ENCODE measurements at places on chromosomes 7 and 10.

- no peak for DNase-seq
Observed at GRCh38 chr10:33233221-33233620, 101.2 kb downstream of the NRP1 start.

GRCh38 chr7:129853661-129854268 is 99.0 kb downstream of the UBE2H start:
- no peak for DNase-seq

DNA sequence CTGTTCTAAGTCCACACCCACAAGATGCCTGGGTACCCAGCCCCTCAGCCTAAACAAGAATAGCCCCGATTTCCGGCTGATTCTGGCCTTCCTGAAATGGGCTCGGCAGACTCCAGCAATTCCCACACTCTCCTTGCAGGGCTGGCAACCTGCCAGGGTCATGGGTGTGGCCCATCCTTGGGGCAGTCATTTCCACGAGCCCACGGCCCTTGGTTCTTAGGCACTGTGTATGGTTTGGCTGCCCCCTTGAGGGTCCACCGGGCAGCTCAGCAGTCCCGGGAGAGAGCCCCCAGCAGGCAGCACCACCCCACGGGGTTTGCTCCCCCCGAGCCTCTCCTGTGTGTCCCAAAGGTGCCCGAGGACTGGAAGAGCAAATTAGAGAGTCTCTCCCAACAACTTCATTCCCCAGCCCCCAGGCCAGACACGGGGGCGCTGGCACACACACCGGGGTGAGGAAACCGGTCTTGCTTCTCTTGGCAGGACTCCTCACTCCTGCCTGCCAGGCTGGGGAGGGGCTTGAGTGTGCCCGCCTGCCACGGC is 142.2 kb downstream of the EMX2 start:
- DNase-seq = no peak

DNA sequence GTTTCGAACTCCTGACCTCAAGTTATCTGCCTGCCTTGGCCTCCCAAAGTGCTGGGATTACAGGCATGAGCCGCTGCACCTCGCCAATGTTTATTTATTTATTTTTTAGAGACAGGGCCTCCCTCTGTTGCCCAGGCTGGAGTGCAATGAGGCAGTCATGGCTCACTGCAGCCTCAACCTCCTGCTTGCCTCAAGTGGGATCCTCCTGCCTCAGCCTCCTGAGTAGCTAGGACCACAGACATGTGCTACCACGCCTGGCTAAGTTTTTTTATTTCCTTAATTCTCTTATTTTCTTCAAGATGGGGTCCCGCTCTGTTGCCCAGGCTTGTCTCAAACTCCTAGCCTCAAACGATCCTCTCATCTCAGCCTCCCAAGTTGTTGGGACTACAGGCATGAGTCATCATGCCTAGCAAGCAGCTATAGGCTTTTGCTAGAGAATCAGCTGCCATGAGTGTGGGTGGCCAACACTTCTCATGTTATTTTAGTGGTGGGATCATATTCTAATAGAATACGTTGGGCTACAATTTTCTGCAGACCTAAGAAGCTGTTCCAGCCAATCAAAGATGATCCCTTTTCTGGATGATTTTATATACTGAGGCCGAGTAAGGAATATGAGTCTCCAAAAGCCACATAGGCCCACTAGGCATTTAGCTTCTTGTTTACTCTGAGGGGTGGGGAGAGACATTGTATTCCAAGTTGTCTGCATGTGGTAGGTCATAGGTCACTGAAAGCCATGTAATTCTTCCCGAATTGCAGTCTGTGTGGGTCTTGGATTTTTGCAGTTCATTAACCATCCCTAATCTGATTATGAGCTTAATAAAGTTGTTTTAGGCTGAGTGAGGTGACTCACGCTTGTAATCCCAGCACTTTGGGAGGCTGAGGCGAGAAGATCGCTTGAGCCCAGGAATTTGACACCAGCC is 7.6 kb upstream of the TMEM248 start:
- DNase-seq = no peak

DNA sequence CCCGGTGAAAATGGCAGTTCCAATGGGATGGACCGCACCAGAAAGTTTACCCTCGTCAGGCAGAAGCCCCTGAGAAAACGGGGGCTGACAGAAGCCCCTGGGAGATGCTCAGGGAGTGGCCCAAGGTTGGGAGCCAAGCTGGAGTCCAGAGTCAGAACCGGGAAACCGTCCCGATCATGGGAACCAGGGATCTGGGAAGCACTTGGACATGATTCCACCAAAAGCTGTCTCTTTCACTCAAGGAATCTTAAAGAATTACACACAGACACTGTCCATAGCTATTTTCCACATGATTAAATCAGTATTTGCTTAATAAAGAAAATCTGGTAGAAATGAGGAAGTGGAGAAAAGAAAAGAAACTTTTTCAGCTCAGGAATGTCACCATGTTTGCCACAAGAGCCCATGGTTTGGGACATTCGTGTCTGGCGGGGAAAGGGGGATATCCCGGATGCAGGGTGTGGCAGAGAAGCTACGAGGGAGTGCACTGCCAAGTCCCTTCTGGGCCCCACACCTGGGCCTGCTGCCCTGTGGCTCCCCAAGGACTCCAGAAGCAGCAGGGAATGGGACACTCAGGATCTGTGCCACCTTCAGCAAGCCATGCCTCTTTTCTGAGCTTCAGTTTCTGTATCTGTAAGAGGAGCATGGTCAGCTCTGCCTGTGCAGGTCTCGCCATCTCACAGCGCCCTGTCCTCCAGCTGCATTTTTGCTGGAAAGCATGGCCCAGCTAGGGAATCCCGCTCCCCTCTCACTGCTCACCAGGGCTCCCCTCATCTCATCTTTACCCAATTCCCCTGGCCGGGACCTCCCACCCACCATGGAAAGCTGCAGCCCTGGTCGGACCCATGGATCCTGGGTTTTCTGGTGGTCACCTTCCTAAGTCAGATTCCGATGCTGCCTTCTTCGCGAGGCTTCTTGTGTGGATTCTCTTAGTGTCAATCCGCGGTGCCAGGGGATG is 225.1 kb upstream of the GRB10 start:
- DNase-seq = no peak

- DNase-seq = no peak
Observed at GRCh38 chr10:3131098-3131497, 41.5 kb downstream of the PITRM1 start.

GRCh38 chr10:99630991-99631390 is 10.8 kb upstream of the SLC25A28 start:
- DNase-seq = no peak

GRCh38 chr7:7670490-7670889 is 29.9 kb downstream of the UMAD1 start:
- no peak for DNase-seq

DNA sequence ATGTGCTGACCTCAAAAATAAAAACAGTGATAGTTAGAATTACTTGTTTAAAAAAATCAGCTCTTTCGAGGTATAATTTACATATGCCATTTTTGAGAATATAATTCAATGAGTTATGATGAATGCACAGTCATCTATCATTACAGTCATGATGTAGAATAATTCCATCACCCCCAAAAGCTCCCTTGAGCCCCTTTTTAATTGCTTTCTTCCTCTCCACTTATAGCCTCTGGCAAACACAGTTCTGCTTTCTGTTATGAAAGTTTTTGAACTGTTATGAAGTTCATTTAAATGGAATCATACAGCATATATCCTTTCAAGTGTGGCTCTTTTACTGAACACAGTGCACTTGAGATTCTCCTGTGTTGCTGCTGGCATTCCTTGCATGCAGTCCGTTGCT is 41.4 kb downstream of the PRTFDC1 start:
- no peak for DNase-seq

- DNase-seq = no peak
Observed at GRCh38 chr7:158695726-158696452, 8.7 kb downstream of the NCAPG2 start.

GRCh38 chr10:110775020-110775375 is 96.7 kb upstream of the PDCD4 start:
- no peak for DNase-seq

DNA sequence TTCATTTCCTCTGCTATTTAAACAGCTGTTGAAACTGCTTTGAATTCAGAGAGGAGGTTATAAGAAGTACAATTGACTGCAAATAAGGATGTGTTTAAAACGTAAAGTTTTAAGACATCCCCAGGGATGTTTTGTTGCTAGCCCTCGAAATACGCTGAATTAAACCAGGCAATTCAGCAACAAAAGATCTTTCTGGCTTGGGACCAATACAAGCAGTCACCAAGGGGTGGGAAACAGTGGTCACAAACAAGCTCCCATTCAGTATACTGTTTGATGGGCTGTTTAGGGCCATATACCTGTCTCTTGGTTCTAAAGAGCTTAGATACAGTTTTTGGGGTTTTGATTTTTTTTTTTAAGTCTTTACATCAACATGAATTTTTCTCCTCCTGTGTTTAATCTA is 446.3 kb upstream of the POT1 start:
- DNase-seq = no peak

GRCh38 chr10:89550509-89550908 is 15.1 kb upstream of the SLC16A12 start:
- no peak for DNase-seq

DNA sequence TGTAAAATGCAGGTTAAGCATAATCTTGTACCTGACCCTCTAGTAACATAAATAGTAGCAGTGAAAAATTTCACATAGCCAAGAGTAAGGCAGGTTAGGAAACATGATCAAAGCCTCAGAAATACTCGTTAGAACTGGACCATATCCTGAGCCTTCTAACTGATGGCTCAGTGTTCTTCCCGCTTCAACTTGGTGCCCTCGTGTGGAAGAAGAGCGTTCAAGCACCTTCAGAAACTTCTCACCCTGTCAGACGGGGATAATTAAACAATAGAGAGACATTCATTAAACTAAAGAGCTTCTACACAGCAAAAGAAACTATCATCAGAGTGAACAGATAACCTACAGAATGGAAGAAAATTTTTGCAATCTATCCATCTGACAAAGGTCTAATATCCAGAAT is 124.5 kb downstream of the MYOF start:
- no peak for DNase-seq

DNA sequence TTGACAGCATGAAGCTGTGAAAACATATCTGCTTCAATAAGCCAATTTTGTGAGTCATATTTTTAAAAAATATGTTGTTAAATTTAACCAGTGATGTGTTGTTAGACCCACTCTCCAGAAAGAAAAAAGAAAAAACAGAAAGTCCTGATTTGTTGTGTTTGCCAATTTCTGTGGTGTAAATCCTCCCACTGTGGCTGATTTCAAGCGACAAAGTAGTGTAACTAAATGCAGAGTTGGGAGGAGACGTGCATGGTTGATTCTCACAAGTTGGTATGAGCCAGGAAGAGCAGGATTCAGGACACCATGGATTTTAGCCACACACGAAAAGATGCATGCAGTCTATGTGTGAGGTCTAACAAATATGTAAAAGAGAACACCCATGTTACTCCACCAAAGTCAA is 139.1 kb downstream of the CCDC3 start:
- DNase-seq = no peak

DNA sequence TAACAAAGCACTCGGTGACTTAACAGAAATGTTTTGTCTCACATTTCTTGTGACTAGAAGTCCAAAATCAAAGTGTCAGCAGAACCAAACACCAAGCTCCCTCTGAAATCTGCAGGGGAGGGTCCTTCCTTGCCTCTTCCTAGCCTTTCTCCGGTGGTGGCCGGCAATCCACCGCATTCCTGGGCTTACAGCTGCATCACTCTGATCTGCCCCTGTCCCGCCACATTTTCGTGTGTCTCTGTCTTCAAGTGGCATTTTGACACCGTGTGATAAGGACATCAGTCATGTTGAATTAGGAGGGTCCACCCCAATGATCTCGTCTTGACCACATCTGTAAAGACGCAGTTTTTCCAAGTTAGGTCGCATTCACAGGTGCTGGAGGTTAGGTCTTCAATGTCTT is 30.5 kb upstream of the TOMM7 start:
- DNase-seq = no peak

GRCh38 chr10:52706332-52707070 is 66.1 kb downstream of the MBL2 start:
- DNase-seq = no peak

- no peak for DNase-seq
Observed at GRCh38 chr10:1213252-1214070, 157.3 kb downstream of the WDR37 start.

Measured in activated CD4-positive, CD25-positive, alpha-beta regulatory T cell treated with anti-CD3 and anti-CD28 coated beads, Interleukin-2, amount 50 U/mL, for 16 hours (primary cell).